ENCODE measurements at places on chromosomes 12 and 14.

DNA sequence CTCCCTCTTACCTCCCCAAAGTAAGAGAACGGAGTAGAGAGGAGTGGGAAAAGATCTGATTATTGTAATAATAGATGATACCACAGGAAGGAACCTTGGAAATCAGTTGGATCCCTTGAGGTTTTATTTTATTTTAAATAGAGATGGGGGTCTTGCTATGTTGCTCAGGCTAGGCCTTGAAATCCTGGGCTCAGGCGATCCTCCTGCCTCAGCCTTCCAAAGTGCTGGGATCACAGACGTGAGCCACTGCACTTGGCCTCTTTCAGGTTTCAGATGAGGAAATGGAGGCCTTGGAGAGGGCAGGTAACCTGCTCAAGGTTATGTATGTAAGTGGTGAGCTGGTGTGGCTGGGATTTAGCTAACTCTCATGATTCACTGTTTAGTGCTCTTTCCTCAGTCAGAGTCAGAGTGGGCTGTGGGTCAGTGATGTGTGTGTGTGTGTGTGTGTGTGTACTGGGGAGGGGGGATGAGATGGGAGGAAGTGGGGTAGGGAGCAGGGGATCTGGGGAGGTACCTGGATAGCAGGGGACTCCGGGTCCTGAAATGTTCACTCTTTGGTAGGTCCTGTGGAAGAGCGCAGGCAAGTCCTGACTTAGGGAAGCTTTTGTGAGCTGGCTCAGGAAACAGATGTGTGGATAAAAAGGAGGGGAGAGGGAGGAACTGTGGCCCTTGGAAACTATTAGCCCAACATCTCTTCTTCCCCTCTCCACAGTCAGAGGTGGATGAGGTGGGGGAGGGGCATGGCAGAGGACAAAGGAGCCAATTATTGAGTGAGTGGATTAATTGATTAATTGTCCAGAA is 4.7 kb upstream of the CISTR start:
- DNase-seq, result no peak

DNA sequence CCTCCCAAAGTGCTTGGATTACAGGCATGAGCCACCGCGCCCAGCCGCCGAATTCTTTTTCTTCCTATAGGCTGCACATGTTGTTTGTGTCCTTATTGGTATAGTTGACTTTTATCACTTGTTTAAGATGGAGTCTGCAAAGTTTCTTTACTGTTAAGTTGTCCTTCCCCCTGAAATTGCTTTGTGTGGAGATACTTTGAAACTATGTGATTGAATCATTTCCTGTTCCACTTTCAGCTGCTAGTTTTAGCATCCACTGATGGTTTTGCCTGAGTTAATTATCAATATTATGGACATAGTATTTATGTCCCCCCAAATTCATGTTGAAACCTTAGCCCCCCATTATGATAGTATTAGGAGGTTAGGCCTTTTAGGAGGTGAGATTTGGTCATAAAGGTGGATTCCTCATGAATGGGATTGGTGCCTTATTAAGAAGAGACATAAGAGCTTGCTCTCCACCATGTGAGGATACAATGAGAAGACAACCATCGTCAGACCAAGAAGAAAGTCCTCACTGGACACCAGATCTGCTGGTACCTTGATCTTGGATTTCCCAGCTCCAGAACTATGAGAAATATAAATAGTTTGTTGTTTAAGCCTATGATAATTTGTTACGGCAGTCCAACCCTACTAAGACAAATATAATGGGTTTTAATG is 34.9 kb downstream of the PPHLN1 start:
- DNase-seq, result no peak

DNA sequence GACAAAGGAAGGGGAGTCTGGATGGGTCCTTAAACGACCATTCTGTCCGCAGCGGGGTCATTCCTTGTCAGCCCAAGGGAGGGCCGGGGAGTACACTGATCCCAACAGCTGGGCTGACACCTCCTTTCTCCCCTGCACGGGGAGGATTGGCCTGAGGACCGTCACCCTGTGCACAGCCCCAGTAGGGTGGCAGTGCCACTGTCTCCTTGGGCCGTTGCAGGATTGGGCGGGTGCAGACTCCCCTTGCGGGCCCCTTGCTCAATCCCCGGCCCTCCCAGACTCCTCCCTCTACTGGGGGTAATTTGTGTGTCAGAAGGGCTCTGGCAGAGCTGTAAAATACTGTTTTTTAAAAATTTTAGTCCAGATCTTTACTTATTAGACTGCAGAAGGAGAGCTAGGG is 12.6 kb upstream of the AMN start:
- DNase-seq, result no peak

GRCh38 chr12:78308701-78309100 is 478.0 kb downstream of the NAV3 start:
- DNase-seq, result no peak

DNA sequence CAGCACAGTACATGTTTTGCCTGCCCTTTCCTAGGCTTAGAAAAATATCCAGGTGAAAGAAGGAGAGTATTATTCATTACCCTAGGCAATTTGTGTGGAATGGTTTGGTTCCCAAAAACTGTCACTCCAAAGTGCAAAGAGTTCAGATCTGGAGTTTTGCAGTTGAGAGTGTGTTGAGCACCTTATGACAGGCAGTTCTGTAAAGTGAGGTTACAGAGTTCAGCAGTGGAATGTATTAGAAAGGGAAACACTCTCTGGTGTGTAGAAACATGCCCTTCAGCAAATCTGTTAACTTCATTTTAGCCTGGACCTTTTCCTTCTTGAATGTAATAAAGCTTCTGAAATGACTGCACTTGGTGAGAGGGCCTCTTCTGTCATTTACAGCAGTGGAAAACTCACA is 154.0 kb upstream of the SSTR1 start:
- DNase-seq, result no peak

DNA sequence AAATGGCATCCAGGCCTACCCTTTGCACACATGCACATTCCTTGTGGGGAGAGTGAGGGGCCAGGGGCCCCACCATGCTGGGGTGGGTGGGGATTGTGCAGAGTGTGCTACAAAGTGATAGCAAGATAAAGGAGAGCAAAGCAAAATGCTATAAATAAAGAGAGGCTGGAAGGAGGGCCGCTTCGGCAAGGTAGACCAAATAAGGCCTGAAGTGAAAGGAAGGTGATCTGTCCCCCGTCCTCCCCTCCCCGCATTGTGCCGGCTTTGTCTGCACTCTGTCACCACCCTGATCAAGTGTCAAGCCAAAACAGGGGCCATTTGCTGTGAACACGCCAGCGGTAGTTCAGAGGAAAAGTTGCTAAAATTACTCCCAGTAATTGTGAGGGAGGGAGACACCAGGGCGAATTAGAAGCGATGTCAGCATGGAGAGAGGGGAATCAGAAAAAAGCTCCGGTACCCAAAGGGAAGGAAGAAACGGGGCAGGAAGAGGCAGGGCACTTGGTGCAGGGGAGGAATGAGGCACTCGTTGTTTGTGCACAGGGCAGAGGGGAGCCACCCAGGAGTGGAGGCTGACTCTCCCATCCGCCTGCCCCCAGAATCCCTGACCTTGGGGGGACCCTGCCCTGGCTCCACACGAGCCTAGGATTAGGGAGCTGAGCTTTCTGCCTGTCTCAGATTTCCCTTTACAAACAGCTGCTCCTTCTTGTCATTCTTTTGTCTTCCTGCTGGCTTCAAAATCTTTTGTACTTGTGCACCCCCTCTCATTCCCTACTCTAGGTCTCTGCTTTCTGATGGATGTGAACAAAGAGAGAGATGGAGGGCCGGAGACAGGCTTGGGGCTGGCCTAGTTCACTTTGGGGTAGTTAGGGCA is 2.9 kb upstream of the MYH7 start:
- DNase-seq, result peak; percentile 13

DNA sequence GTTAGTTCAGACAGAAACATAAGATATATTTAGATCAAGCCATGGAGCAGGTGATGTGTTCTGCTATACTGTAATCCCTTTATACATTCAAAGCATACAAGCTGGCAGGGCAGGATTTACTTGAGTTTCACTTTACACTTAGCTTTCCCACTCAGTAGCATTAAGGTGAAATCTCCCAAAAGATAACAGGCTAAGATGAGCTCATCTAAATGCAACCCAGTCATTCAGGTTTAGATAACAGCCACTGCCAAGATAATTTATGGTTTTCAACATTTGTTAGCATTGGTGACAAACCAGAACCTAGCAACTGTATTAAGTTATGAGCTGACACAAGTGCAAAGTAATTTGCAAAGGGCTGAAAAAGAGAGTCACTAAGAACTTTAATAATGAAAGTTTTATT is 925.1 kb upstream of the ATXN7L3B start:
- DNase-seq, result no peak
